ENCODE measurements at places on chromosomes 6 and 20.

DNA sequence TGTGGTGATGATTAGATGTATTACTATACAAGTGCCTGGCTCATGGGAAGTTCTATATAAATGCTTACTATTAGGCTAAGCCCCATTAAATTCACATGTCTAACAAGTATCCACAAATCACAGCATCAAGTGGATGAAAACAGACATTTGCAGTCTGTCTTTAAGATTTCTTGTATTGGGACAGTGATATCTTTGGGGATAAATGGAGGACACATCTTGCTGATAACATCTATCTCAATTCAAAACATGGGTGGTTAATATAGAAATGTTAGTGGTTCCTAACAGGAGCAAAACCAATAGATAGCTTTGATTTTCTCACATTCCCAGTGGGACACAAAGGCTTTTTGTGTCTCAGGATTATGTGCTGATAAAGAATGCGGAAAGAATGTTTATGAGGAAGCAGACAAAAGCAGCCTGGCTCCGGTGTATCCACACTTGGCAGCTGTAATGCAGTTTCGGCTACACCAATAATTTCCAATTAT is 29.3 kb downstream of the PTPRK start:
- DNase-seq, result no peak

DNA sequence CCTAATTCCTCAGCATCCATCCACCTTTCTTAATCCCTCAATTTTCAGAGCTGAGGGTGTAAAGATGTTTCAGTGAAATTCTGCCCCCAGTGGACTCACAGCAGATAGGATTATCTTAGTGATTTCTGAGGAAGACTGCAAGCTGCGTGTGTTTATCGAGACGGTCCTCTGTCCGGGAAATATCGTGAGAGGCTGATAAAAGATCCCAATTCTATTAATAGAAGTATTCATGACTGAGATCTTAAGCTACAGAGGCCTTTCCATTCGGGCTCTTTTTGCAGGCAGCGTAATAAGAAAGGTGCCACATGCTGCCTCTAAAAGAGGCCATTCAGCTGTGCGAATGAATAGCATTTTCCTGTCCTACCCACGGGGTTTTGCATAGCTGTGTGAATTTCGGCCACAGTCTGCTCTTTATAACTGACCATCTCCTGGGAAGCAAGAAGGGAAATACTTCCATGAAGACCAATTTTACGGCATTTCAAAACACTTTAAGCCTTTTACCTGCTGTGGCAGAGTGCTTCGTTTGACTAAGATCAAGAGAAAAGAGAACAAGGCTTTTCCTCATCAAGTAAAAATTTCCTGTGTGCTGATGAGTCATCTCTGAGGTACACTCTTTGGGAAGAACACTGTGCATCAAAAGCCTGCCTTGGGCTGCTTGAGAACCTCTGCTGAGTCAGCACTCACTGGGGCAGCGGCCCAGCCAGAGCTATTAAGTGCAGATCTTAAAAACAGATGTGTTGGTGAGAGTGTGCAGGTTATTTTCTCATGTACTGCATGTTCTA is 208.8 kb downstream of the ARHGAP18 start:
- DNase-seq, result no peak

GRCh38 chr6:7479801-7480266 is 61.6 kb upstream of the DSP start:
- no peak for DNase-seq

DNA sequence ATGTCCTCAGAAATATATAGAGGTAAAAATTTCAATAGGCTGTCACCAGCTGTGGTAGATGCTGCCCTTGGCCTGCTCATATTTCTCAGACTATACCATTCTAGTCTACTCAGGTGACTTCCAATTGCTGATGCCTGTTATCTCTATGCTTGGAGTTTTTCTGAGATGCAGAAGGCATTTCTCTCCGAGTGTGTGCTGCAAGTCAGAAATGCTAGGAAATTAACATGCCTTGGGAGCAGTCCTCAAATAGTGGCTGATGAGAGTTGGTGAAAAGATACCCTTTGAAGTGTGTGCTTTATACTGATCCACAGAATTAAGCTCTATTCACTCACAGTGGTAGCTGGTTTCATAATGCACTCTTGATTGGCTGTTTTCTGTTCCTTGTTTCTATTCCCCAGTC is 43.2 kb upstream of the PKIB start:
- DNase-seq, result no peak

DNA sequence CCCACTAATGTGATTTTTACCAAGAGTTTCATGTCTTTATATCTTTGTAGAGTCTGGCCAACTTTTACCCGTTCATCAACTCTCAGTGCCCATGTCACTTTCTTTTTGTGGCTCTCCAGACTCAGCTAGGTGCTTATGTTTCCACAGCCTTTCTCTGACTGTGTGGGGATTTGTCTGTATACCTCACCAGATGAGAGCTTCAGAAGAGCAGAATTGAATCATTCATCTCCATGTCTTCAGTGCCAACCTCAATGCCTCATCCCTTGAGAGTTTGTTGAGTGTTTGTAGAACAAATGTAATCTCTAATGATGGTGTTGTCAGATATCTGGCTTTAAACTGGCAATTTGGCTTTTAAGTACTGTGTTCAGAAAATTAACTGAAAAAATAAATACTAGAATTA is 16.8 kb upstream of the CCN2 start:
- DNase-seq, result no peak

- DNase-seq, result no peak
Observed at GRCh38 chr20:63337786-63338420, 23.2 kb downstream of the CHRNA4 start.

- DNase-seq, result no peak
Observed at GRCh38 chr20:23585808-23586734, 17.8 kb upstream of the CST9L start.

GRCh38 chr6:166333172-166333995 is 9.0 kb downstream of the SFT2D1 start:
- DNase-seq, result no peak

DNA sequence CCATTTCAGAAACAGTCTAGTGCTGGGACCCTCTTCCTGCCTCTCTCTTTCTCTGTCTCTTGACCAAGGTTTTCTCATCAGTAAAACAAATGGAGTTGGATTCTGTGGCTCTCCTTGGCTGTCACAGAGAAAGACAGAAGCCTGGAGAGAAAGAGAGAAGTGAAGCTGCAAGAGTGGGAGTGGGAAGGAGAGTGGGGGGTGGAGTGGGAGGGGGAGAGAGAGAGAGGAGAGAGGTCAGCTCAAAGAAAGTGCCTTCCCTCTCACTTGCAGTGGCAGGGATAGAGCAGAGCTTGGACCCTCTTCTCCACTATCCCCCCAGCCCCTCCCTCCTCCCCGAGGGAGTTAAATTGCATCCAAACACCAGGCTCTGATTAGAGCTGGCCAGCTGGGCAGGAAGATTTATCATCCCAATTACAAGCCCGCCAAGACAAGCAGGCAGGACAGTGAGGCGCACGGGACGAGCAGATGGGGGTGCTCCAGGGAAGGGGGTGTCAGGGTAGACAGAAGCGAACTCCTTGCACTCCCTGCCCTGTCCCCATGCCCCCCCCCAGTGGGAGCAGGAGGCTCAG is 74.3 kb downstream of the CD40 start:
- DNase-seq, result no peak

DNA sequence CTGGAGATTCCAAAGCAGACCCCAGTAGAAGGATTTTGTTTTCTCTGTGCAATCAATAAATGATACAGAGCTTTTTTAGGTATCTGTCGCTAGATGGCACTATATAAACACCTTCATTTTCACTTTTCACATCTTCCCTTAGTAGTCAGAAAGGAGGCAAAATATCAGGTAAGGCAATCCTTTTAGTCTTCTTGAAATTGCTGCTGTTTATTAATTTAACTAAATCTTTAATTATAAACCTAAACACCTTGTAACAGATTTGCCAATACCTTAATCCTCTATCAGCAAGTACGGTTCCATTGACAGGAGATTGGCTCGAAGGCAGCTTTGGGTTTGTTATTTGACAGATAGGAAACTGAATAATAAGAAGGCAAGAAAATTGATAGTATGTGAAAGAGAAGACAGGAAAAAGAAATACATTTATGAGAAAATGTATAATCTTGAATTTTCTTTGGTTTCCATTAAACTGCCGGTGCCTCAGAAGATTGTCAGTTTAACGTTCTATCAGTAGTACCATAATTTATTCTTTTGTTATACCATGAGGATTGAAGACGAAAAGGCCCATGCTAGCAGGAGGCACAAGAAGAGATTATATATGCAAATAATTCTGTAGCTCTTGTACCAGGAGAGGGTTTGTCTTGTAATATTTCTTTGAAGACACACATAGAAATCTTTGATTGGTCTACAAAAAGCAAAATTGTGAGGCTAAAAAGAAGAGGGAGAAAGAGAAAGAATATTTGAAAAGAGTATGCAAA is 23.5 kb upstream of the IBTK start:
- DNase-seq, result no peak

DNA sequence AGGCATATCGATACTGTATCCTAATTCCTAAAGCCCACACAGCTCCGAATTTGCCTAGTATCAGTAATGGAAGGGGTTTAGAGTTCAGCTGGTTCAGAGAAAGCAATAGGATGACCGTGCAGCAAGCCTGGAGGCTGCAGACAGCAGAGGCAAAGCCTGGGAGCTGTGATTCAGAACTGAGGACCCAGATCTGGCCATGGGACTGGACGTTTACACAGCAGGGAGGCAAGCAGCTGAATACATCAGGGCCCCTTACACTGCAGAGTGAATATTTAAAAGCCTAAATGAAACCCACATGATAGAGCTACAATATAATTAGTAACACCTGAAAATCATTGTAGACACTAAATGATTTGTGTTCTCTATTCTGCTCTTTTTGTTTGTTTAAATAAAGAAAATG is 38.0 kb downstream of the ELOVL2 start:
- DNase-seq, result no peak

DNA sequence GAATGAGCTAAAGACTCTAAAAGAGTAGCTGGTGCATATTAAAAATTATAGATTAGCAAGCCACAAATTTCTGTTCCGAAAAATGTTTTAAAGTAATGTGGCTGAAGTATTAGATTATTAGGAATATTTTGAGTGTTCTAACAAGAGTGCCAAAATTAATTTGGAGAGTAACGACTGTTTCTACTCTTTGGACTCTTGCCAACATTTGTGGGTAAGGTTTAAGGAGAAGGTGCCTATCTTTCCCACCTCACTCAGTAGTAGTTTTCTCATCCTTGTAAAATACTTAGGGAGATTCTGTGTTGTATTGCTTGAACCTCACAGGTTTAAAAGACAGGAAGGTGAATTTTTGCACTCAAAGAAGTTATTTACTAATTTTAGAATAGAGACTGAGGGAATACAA is 5.0 kb downstream of the HSF2 start:
- no peak for DNase-seq

- no peak for DNase-seq
Observed at GRCh38 chr20:21246161-21246560, 57.0 kb upstream of the XRN2 start.

- DNase-seq, result no peak
Observed at GRCh38 chr20:22584522-22584921, at the start of gene FOXA2. Gene FOXA2, minus strand, starts transcription at chr20:22584572. Its CDS starts 294 bp downstream, at chr20:22584278.

DNA sequence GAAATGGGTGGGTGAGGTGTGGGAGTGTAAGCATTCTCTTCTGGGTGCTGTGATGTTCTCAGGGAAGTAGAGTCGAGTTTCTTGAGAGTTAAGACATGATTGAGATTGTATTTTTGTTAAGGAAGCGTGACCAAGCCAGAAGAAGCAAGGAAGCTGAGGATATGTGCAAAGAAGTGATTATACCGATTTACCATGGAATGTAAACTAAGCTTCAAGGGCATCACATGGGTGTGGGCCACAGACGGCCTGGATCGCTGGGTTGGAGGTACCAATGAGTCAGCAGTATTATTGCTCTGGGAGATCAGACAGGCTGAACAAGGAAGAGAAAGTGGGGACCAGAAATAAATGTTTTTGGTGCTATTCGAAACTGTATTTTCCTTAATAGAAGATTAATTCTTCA is 184.1 kb upstream of the GMDS start:
- no peak for DNase-seq

DNA sequence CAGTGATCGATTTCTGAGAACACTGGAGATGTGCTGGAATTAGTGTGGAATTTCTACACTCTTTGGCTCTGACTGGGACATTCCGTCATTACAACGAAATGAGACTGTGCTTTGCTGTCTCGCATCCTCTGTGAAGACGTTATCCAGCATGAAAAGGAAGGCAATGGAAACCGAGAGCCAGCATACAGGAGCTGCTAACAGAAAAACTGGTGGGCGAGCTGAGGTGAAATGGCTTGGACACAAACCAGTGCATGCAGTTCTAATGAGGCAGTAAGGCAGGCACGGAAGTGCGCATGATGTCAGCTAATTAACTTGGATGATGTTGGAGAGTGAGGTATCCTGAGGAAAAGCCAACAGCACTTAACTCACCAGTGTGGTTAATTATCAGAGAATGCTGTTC is 202.8 kb upstream of the AGPAT4 start:
- DNase-seq, result no peak

GRCh38 chr6:150685860-150686259 is 86.2 kb downstream of the PLEKHG1 start:
- no peak for DNase-seq
